ENCODE measurements at places on chromosomes 12 and 14. TPM values are rescaled to one million over a fixed set of nuclear protein-coding genes. Genes with fewer than 3 reads are reported as not detected.

The KRT81 gene
- total RNA-seq, result not detected

The CMA1 gene
- not detected for total RNA-seq

The C12orf76 gene
- total RNA-seq, result 10.5 TPM

The ANAPC7 gene
- 52.6 TPM for total RNA-seq

The TMEM260 gene
- total RNA-seq, result 17.9 TPM

All from activated CD4-positive, alpha-beta T cell treated with anti-CD3 and anti-CD28 coated beads for 36 hours (primary cell).